Immature natural killer cell (primary cell): ENCODE measurements at places on chromosomes 11 and 22.
A peak's percentile ranks its signal among the peaks of the same experiment; 100 is the strongest.

DNA sequence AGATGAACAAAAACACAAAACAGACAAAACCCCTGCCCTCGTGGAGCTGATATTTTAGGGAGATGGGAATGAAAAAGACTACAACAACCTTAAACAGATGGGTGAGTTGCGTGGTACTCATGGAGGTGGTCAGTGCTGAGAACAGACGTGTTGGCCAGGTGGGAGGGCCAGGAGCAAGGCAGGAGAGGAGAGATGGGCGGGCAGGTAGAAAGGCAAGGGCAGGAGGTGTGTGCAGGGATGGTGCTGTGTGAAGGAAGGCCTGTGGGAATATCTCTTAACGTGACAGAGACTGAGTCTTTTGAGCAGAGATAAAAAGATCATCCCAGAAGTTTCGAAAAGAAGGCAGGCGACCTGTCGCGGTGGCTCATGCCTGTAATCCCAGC, 7.0 kb downstream of the GAL start:
- DNase-seq: no peak

DNA sequence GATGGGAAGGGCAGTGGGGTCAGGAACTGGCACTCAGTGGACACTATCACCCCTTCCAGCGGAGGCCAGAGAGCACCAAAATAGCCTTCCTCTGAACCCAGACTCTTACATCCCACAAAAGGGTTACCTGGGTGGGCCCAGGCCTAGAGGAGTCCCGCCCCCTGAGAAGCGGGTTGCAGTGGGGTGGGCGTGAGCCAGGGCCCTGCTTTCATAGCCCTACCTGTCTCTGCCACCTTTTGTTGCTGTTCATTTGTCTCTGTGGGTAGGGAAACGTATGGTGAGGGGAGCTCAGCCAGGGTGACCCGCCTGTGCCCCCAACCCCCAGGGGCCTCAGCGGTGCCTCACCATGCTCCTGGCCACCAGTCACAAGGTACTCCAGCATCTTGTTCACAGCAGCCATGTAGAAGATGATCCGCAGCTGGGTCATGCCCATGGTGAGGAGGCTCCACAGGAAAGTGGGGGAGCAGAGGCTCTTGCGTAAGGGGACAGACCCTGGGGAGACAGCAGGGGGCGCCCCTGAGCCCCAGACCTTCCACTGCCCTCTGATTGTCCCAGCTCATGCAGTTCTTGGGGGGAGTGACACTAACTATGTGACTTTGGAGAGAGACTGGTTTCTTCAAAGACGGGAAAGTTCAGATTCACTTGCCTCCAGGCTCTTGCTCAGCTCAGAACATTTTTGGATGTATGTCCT, 24.0 kb downstream of the SLC43A1 start:
- DNase-seq: peak; percentile 46

GRCh38 chr11:134543645-134544044, 131.6 kb upstream of the B3GAT1 start:
- DNase-seq: no peak

DNA sequence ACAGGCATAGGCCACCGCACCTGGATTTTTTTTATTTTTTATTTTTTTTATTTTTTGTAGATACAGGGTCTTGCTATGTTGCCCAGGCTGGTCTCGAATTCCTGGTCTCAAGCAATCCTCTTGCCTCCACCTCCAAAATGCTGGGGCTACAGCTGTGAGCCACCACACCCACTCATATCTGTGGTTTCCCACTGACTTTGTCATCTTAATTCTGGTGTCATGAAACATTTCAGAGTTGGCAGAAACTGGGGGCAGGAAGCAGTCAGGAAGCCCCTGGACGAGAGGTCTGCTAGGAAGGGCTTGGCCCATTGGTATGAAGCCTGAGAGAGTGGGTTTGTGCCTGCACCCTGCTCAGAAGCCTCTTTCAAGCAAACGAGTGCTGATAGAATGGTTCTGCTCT, 49.1 kb downstream of the COMMD9 start:
- DNase-seq: no peak

- DNase-seq: no peak
Observed at GRCh38 chr11:98101329-98101728, 919.4 kb upstream of the CNTN5 start.

DNA sequence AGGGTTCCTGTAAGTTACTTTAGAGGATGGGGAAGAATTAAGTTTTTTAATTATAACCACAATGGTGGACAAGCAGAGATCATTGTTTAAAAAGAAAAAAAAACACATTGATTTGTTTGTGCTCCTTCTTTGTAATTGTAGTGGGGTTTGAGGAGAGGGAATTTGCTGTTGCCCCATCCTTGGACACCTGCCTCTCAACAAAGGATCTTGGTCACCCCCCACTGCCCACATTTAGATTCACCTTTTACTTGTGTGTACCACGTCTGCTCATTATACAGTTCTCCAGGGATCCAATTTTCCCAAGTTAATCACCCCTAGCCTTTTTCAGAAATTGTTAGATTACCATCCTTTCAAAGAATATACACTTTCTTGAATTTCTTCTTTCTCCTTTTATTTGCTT, 53.0 kb downstream of the DNAJC24 start:
- DNase-seq: no peak

DNA sequence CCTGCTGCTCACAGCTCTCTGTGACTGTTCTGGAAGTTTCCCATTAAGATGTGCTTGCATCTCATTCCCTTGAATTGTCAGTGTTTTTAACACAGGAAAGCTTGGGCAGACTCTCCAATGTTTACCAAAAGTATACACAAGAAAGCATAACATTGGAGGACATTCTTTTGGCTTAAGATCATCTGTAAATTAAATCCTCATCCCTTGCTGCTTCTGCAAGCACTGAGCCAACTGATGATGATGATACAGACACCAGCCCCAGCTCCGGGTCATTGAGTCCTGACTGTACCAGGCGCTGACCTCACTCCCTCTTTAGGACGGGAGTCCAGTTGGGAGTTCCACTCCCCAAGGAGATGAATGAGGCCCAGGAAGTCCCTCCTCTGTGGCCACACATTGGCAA, 23.8 kb downstream of the CD82 start:
- DNase-seq: no peak

- no peak for DNase-seq
Observed at GRCh38 chr22:35567351-35568141, 26.9 kb downstream of the RASD2 start.

GRCh38 chr22:41848468-41848867, 15.6 kb downstream of the SREBF2 start:
- peak; percentile 32 for DNase-seq

GRCh38 chr22:45316796-45317526, 7.2 kb downstream of the FAM118A start:
- DNase-seq: no peak

GRCh38 chr11:66684635-66685034, 6.9 kb upstream of the RBM4B start:
- DNase-seq: no peak

GRCh38 chr11:101459020-101459419, 124.8 kb downstream of the TRPC6 start:
- no peak for DNase-seq

GRCh38 chr11:109196016-109196415, 226.0 kb upstream of the C11orf87 start:
- DNase-seq: no peak

- no peak for DNase-seq
Observed at GRCh38 chr11:34358258-34358727, 483 bp upstream of the ABTB2 start.

DNA sequence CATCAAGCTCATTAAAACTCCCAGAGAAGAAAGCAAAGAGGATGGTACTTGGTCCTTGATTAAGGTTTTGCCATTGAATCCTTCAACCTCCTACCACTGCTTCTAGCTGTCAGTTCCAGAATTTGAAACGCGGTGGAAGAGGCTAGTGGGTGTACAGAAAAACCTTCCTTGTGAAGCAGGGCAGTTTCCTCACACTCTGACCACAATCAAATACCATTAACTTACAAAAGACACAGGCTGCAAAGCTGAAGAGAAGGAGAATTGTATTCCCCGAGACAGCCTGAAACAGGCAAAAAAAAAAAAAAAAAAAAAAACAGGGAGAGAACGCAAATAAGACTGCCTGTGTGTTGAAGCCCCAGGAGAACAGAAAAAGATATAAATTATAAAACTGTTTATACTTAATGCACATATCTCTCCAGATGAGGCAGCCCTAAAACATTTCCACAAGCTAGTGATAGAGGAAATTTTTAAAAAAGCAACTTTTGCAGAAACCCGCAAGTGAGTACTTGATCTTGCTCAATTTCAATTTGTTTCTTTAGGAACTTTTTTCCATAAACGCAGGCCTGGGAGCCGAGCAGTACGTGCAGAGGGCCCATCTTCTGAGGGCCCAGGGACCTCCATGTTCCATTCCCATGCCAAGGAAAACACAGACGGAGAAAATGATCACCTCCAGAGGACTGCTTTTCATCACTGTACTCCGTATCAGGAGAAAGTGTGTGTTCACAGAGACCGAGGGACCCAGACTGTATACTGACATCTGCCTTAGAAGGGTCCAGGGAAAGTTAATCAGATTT, 218.7 kb upstream of the BLID start:
- no peak for DNase-seq

- DNase-seq: no peak
Observed at GRCh38 chr22:46858181-46858771, 95.8 kb downstream of the TBC1D22A start.

- no peak for DNase-seq
Observed at GRCh38 chr22:20296598-20296997, 23.3 kb downstream of the DGCR6L start.

GRCh38 chr11:2510626-2511402, 66.0 kb downstream of the KCNQ1 start:
- no peak for DNase-seq

- no peak for DNase-seq
Observed at GRCh38 chr11:66631883-66632282, 6.6 kb upstream of the RBM4 start.

DNA sequence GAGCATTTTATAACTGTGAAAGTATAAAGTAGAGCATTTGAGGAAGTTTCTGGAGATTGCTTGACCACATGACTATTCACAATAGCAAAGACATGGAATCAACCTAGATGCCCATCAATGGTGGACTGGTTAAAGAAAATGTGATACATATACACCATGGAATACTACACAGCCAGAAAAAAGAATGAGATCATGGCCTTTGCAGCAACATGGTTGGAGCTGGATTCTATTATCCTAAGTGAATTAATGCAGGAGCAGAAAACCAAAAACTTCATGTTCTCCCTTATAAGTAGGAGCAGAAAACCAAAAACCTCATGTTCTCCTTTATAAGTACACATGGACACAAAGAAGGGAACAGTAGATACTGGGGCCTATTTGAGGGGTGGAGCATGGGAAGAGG, 30.3 kb downstream of the UVRAG start:
- no peak for DNase-seq

GRCh38 chr11:45361551-45361950, 75.4 kb upstream of the SYT13 start:
- no peak for DNase-seq

DNA sequence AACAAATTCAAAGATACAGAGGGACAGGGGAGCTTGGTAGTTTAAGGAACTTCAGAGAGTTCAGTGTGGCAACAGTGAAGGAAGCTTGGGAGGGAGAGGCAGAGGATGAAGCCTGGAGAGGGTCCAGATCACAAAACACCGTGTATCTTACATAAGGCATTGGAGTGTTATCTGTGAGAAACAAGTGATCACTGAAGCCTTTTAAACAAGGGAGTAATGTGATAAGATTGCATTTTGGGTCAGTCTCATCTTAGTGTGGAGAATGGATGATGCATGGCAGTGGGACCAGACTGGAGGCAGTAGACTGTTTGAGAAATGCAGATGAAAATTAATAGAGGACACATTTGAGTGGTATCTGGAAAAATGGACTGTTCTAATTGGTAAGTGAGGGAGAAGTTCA, 79.4 kb downstream of the EXT2 start:
- DNase-seq: no peak
